ENCODE measurements at places on chromosomes 5 and 9. TPM values are rescaled to one million over a fixed set of nuclear protein-coding genes. Genes with fewer than 3 reads are reported as not detected.
A peak's percentile ranks its signal among the peaks of the same experiment; 100 is the strongest.

DNA sequence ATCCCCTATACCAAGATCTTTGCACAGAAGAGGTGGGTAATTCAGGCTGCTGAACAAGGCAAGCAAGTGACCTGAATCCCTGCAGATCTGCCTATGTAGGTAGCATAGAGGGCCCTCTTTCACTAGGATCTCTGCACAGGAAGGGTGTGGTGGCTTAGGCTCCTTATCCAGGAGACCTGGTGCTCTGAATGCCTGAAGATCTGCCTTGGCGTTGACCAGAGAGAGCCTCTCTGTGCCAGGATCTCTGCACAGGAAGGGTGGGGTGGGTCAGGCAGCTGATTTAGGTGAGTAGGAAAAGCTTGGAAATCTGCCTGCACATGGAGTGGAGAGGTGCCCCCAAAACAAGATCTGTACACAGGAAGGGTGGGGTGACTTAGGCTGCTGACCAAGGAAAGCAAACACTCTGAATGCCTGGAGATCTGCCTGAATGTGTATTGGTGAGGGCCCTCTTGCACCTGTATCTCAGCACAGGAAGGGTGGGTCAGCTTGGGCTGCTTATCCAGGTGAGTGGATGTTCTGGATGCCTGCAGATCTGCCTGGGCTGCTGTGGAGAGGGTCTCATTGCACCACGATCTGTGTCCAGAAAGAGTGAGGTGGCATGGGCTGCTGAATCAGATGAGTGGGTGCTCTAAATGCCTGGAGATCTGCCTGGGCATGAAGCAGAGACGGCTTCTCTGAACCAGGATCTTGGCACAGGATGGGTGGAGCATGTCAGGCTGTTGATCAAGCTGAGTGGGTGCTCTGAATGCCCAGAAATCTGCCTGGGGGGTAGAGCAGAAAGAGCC, 365.9 kb downstream of the DMAC1 start:
- no peak for DNase-seq

- no peak for DNase-seq
Measured at GRCh38 chr9:7549249-7549648, 250.3 kb downstream of the DMAC1 start.

- DNase-seq = no peak
Measured at GRCh38 chr9:83449983-83450382, 88.2 kb downstream of the FRMD3 start.

DNA sequence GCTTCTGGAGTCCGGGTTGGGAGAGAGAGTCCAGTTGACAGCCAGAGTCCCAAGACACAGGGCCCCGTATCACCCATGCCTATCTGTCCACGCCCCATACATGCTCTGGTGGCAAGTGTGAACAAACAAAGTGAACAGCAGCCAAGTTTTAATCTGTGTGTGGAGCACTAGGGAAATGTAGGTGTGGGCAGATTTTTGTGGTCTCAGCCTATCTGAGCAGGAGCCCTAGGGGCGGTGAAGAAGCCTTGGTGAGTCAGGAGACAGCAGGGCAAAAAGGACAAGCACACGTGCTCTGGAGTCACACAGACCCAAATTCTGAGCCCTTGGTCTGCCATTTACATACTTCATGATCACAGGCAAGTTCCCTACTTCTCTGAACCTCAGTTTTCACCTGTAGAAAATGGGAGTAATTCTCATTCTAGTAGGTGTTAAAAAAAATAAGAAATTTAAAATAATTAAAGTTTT, 23.2 kb downstream of the EGR1 start:
- no peak for DNase-seq

DNA sequence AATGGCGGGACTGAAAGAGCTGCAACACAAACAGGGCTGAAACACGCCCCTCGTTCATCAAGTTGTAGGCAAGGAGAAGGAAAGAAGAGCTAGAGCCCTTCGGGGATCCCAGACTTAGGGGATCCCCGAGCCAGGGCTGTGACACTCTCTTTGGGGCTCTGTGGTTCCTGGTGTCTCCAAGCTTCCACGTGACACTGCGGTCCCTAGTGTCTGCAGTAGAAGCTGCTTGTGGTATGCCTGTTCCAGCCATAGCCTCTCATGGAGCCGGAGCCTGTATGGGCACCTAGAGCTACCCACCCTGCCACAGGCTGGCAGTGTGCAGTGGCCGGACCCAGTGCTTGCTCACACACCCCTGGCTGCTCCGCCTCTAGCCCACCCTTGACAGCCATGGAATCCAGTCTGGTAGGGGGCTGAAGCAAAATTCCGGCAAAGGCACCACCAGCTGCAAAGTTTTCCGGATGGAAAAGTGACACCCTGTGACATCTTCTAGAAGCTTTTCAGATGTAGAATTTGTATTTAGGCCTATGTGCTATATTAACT, 1439.6 kb upstream of the ACO1 start:
- peak; percentile 23 for DNase-seq

- no peak for DNase-seq
Measured at GRCh38 chr9:90872835-90873294, 71.2 kb downstream of the SYK start.

GRCh38 chr5:177003649-177004048, 2.9 kb downstream of the UIMC1 start:
- no peak for DNase-seq

DNA sequence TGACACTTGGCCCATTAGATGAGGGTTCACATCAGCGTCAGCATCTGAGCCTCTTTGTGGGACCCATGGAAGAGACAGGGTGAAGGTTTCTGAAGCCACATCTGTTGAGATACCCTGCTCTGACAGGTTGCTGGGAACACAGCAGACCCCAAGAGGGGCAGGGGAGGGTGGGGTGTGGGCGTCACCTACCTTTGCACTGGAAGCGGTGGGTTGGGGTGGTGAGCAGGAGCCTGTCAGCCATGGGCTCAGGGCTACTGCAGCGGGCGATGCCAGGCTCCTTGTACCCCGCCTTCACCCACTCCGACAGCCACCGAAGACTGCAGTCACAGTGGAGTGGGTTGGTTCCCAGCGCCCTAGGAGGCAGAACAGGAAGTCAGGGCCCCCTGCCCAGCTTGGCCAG, 131.5 kb upstream of the PANK3 start:
- no peak for DNase-seq

DNA sequence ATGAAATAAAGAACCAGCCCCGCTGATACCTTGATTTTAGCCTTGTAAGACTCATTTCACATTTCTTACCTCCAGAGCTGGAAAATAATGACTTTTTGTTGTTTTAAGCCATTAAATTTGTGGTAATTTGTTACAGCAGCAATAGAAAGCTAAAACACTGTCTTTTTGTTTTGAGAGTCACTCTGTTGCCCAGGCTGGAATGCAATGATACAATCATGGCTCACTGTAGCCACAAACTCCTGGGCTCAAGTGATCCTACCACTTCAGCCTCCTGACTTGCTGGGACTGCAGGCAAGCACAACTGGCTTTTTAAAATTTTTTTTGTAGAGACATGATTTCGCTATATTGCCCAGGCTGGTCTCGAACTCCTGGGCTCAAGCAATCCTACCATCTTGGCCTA, 34.7 kb upstream of the MYO10 start:
- DNase-seq = no peak

DNA sequence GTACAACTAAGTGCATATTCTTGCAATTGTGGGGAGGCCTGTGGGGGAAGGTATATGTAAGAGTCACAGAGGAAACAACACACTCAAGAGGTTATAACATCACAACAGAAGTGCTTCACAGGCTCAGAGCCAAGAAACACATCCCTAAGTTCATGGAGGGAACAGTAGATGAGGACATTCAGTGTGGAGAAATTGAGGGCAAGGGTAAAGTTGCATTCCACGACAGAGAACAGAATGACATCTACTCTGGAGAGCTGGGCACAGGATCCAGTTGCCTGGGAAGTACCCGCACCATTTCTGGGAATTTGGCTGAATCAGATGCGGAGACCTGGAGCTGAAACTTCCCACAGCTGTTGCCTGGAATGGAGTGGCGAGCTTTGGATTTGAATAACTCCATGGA, 197.2 kb downstream of the NXNL2 start:
- no peak for DNase-seq

GRCh38 chr9:135277219-135278201, 190.0 kb downstream of the OLFM1 start:
- no peak for DNase-seq

GRCh38 chr9:136086951-136087740, 7.9 kb downstream of the NACC2 start:
- no peak for DNase-seq

DNA sequence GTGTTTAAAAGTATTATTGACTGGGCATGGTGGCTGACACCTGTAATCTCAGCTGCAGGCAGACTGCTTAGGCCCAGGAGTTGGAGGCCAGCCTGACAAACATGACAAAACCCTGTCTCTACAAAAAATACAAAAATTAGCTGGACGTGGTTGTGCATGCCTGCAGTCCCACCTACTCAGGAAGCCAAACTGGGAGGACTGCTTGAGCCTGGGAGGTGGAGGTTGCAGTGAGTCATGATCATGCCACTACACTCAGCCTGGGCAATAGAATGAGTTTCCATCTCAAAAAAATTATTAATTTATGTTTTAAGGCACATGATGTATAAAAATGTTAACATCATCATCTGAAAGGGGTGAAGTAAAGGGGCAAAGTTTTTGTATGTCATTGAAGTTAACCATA, 49.7 kb upstream of the FNIP1 start:
- DNase-seq = no peak

GRCh38 chr5:137201876-137202275, 297.2 kb downstream of the SPOCK1 start:
- DNase-seq = no peak

DNA sequence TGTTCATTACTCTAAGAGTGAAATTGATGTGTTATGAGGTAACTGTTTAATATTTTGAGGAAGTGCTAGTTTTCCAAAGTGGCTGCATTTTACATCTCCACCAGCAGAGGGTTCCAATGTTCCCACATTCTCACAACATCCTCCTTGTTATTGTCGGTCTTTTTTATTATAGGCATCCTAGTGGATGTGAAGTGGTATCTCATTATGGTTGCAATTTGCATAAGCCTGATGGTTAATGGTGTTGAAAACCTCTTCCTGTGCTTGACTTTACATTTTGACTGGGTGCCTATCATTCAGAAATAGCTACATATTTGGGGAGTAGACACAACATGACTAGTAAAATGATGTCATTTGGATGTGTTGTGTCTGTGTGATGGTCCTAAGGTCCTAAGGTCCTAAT, 143.6 kb downstream of the MRPS30 start:
- no peak for DNase-seq

GRCh38 chr9:112049811-112050516, 125.1 kb downstream of the SUSD1 start:
- no peak for DNase-seq

GRCh38 chr5:108556441-108557145, 174.7 kb upstream of the FBXL17 start:
- DNase-seq = no peak

DNA sequence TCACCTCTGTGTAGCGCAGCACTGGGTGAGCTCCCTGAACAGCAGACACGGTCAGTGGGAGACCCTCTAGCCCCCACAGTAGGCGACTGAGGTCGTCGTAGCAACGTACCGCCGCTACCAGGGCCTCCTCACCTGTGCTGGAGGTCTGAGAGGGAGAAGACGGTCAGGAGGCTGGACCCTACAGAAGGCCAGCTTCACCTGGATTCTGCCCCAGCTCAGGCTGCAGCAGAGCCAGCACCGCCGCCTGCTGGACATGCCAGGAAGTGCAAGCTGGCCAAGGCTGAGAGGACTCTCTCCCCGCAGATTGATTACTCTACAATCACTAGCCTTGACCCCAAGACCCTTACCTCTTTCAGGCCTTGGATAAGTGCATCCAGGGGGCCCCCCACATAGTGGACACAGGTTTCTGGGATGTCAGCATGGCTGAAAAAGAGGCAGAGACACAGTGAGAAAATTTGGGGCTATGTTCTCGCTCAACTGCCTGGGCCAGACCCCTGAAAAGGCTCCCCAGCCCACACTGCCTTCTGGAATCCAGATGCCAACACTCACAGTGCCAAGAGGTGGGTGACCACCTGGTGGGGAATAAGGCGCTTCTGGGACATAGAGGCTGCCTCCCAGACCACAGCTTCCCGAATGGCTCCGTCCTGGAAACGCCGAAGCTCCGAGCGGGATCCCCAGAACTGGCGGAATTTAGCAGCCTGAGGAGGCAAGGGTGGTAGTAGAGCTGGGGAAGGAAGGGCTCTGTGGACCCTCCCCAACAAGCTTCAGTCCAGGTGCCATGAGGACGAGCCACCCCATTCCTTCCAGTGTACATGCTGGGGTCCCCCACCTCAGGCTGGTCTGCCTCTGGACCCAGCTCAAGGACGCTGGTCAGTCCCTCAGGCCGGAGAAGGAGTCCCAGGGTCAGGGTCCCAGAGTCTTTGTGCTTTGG, 6.9 kb downstream of the NOL6 start:
- DNase-seq = peak; percentile 81

DNA sequence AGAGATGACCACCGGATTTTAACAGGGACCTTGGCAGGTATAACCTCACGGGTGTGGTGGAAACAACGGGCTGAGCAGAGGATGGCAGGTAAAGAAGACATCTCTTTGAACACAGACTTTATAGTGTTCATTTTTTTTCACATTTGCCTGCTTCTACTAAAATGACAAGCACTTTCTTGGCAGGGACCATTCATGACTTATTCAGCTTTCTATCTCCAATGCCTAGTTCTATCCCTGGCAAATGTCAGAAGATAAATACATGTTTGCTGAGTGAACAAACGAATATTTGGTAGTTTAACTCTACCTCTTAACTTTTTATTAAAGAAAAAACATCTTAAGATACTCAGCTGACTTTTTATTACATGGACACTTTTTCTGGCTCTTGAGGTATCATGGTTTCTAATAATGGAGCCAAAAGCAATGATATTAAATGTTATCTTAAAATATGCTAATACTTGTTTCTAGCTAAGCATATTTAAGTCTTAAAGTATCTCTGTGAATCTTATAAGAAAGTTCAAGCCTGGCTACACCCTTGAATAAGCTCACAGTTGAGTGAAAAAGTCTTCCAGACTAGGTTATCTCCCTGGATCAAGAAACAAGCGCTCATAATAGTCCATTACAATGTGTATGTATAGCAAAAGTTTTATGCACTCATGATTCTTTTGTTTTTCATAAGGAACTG, 8.5 kb downstream of the ELL2 start:
- DNase-seq = no peak

DNA sequence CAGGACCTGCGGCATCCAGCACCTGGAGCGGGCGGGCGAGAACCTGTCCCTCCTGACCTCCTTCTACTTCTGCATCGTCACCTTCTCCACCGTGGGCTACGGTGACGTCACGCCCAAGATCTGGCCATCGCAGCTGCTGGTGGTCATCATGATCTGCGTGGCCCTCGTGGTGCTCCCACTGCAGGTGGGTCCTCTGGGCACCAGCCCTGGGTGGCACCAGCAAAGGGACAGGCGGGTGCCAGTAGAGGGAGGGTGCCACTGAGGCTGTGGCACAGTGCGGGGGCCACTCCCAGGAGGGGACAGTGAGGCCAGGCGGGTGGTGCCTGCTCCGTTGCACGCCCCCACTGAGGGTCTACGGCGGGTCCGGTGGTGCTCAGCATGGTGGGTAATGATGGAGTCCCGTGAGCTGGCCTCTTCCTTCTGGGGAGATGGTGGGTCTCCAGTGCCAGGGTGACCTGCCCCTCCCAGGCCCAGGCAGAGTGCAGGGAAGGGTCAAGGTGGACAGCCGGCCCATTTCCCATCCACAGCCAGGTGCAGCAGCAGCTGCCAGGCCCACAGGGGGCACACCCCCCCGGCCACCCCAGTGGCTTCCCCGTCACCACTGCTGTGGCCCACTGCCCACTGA, 57.8 kb downstream of the KCNT1 start:
- DNase-seq = no peak

The GTF2H2 gene
- 28.7 TPM for total RNA-seq

The CCL27 gene
- not detected for total RNA-seq

The ISOC1 gene
- total RNA-seq = 19.1 TPM

The OGN gene
- total RNA-seq = 15.3 TPM

The SPINK5 gene
- total RNA-seq = 2.1 TPM

The SIMC1 gene
- 18.0 TPM for total RNA-seq

The PDCD1LG2 gene
- 9.0 TPM for total RNA-seq

The PTBP3 gene
- 94.9 TPM for total RNA-seq

The FAM78A gene
- 18.3 TPM for total RNA-seq

The GNPDA1 gene
- total RNA-seq = 38.3 TPM
